ENCODE measurements at places on chromosomes 7 and 10.

DNA sequence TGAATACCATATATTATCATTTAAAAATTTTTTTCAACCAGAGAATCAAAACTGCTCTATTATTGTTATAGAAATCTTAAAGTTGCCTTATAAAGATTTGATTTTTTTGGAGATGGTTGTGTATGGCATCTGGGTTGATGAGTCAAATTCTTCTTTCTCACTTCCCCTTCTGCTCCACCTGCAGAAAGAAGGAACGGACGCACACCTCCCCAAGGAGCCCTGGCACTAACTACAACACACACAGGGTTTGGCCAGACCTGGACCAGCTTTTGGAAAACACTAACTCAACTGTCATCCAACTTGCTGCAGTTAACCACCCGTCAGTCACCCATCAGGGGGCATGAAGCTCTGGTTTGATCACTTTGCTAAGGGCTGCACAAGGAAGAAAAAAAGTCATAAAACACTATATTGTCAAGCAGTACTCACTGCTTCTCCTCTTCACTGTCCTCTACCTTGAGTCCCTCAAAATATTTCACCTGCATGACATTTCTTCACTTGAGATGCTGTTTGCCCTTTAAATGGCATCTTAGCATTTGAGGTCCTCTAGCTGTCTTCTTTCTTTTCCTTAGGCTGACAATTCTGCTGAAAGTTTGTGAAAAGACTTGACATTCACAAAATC, 266.7 kb upstream of the PHF14 start:
- no peak for DNase-seq

DNA sequence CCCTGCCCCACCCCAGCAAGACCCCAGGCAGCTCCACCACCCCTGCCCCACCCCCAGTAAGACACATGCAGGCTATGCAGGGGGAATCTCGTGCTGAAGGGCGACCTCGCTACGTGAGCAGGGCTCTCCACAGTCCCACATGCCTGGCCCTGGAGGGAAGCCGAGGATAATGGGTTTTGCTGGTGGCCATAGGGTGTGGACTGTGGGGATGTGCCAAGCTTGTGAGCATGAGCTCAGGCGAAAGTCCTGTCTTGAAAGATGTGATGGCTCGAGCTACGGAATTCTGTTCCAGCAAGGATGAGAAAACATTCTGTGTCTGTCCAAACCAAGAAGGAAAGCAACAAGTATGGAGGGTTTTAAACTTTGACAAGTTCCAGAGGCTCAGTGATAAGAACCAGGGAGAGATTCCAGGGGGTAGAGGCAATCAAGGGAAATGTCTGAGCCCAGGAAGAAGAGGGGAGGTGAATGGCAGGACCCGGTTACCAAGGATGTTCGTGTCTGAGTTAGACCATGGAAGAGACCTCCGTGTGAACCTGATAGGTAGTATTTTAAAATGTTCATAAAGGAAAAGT, 63.1 kb downstream of the PYROXD2 start:
- no peak for DNase-seq

GRCh38 chr7:115825456-115826115, 205.0 kb downstream of the TFEC start:
- no peak for DNase-seq

- no peak for DNase-seq
Measured at GRCh38 chr7:153628825-153629224, 423.4 kb upstream of the DPP6 start.

DNA sequence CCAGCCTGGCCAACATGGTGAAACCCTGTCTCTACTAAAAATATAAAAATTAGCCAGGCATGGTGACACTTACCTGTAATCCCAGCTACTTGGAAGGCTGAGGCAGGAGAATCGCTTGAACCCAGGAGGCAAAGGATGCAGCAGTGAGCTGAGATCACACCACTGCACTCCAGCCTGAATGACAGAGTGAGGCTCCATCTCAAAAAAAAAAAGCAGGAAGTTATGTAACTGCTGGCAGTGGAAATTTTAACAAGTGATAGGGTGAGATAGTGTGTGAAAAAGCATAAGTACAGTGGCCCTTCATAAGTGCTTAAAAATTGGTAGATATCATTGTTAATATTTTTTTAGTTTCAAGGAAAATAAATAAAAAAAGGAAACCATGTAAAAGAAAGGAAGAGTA, 12.3 kb downstream of the AKR1C3 start:
- DNase-seq: no peak

GRCh38 chr10:12902135-12902572, 99.4 kb downstream of the CCDC3 start:
- peak; percentile 59 for DNase-seq

- no peak for DNase-seq
Measured at GRCh38 chr7:134908289-134908688, 78.0 kb upstream of the AGBL3 start.

DNA sequence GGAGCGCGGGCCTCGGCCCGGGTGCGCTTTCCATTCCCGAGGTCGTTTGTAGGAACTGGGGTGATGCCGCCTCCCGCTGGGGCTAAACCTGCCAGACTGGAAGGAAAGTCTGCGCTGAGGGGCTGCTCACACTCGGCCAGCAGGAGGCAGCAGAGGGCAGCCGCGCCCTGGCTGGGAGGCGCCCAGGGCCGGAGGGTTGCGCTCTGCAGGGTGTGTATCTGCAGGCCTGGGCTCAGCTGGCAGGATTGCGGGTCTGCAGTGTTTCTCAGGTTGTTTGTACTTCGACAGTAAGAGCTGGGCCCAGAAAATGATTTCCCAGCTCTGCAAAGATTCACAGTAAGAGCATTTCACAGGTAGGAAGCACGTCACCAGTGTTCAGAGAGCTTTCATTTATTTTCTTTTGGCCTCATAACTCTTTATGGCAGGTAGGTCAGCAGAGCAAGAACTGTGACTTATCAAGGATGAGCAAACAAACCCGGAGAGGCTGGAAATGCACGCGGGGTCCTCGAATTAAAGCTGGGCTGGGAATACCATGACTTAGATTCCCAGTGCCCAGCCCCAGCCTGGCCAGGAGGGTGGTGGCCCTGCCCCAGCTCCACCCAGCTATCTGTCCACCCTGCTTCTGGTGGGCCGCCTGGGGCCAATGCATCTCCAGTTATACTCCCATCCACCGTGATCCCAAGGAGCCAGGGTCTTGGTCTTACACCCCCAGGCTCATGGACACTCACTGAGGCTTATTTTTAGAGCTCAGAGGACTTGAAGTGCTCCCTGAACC, 15.2 kb upstream of the PPP2R2D start:
- peak; percentile 88 for DNase-seq

GRCh38 chr10:62019685-62020359, 118.3 kb downstream of the ARID5B start:
- DNase-seq: no peak

DNA sequence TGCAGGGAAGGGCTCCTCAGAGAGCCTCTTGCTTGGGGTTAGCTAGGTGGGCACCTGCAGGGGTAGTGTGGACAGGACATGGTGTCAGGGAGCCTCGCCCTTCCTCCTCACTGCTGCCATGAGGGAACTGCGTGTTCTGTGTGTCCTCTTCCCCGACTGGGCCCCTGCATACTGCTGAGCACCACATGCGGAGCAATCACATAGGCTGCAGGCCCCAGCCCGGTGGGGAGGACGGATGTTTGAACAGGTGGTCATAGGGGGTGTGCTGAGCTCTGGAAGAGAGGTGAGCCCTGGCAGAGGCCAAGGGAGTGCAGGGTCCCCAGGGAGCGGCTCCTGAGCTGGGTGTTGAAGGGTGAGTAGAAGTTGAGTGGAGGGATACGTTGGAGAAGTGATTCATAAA, 48.3 kb upstream of the ZMIZ2 start:
- DNase-seq: no peak

DNA sequence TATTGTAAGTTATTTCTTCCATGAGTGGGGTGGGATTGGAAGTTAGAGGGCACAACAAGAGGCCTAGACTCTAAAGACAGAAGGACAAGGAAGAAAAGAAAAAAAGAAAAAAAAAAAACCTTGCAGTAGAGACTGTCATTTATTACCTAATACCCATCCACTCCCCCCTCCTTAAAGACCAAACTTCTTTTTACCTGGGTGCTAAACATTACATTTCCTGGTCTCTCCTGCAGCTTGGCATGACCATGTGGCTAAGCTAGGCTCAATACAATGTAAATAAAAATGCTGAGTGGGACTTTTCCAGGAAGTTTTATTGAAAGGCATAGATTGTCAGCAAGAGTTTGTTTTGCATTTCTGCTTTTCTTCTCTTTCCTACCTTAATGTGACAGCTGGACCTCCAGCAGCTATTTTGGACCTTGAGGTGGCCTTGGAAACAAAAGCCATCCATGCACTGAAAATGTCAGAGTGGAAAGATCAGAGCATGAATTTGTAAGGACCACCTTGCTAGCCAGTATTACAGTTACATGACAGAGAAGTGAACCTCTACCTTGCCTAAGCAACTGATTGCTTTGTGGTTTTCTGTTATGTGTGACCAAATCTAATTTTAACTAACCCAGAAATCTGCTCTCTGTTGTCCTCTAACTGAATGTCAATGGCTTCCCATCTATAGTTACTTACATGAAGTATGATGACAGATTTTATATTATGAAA, 81.3 kb upstream of the SFMBT2 start:
- no peak for DNase-seq

- DNase-seq: peak; percentile 56
Measured at GRCh38 chr10:35336921-35337823, 863 bp downstream of the CCNY start.

DNA sequence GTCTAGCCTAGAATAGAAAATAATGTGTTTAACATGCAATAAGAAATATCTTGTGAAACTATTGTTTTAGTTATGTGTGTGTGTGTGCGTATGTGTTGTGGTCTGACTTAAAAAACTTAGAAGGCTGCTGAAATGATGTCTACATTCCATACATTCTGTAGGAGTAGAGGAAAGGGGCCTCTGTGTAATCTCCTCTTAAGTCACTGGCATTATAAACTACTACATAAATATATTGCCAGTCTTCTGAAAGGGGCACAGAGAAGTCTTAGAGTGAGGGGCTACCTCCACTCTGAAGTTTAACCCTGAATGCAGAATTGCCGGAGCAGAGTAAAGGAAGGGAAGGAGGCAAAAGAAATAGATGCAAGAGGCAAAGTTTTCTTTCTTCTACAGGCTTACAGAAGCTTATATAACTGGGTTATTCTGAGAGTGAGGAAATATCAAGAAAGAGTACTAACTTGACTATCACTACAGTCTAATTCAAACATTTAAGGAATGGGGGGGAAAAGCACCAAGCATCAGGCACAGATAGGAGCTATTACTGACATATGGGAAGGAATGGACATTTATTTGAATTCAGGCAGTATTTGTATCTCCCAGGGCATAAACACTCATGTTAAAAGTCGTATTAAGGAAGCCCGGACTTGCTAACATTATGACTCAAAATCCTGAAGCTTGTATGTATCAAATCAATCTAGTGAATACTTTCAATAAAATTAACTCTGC, 75.7 kb downstream of the DNAJC1 start:
- DNase-seq: no peak

- no peak for DNase-seq
Measured at GRCh38 chr7:156919132-156919713, 26.2 kb upstream of the LMBR1 start.

DNA sequence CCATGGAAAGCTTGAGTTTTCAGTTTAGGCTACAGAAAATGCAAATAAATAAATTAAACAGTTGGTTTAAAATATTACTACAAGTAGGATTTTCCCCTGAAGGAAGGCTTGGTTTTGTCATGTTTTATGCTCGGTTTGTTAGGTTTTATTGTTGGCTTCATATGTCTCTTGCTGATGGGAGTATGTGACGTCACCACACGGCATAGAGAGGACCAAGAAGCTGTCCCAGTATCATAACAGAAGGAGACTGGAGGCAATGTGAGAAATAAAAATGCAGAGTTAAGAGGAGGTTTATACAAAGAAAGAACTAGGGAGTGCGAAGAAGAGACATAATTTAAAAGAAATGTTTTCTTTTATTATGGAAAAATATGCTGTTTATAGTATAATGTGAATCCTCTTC, 24.4 kb downstream of the PCDH15 start:
- DNase-seq: no peak

DNA sequence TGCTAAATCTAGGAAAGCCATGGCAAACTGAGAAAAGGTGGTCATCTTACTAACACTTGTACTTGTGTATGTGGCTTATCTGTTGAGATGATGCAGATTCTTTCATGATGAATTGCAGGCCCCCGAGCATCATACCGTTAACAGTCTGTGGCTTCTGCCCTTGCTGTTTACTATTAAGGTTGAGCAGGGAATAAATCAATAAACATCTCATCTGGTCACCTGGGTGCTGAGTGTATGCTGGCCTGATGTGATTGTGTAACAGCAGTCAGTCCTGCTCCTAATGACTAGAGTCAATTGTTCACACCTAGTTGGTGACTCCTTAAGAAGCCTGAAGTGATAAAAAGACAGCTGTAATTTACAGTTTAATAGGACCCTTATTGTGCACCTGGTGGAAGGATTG, 8.3 kb upstream of the GNAT3 start:
- DNase-seq: no peak

DNA sequence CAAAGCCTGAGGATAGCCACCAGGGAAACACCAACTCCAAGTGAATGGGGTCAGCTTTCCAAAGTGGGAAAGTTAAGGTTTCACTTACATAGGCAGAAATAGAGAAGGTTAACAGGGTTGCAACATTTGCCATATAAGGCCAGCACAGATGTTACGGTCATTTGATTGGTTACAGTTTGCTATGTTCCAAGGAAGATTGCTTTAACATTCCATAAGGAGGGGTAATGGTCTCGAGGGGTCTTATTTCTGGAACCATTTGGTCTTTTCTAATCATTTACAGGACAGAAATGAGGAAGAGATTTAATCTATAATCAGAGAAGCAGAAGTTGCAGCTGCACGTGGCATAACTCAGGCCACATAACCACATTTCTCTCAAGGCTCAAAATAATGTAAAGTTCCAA, 679.4 kb upstream of the C7orf33 start:
- DNase-seq: no peak

GRCh38 chr10:43760514-43760913, 111.8 kb upstream of the ZNF32 start:
- no peak for DNase-seq

Data from activated naive CD8-positive, alpha-beta T cell treated with anti-CD3 and anti-CD28 coated beads, Interleukin-2, amount 50 U/mL, for 24 hours (primary cell).